ENCODE measurements at places on chromosomes 11 and 22.

GRCh38 chr11:34339149-34340064 is 18.4 kb downstream of the ABTB2 start:
- DNase-seq = no peak

DNA sequence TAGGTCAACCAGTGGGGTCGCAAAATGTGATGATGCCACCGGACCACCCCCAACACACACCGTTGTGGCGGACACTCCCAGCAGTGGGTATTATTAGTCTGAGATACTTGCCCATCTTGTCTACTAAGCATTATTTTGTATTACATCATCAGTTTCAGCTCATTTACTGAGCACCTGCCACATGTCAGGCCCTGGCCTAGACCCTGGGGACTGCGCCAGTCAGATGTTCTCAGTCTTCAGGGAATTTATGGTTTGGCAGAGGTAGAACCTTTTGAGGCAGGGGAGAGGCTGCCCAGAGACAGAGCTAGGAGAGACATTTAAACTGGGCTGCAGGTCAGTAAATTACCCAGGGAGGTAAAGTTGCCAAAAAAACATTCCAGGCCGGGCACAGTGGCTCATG is 43.1 kb upstream of the GCAT start:
- no peak for DNase-seq

- no peak for DNase-seq
Observed at GRCh38 chr11:96221244-96222070, 121.5 kb downstream of the MAML2 start.

DNA sequence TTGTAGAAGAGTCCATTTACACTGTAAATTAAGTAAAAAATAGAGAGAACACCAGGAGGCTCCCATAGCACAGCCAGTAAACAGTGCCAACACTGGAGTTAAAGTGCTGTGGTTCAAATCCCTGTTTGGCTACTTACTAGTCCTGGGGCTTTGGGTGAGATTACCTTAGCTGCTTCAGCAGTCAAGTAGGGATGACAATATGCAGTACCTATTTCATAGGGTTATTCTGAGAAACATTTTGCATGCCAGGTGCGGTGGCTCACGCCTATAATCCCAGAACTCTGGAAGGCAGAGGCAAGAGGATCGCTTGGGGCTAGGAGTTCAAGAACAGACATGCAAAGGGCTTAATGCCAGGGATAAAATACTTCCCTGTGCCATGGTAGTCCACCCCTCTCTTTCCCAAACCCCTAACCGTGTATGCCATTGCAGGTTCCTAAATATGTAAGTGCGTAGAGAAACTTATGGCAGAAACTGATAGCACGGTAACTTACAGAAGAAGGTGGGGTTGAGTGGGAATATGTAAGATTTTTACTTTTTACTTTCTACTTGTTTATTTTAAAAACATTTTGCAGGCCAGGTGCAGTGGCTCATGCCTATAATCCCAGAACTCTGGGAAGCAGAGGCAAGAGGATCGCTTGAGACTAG is 86.4 kb upstream of the PICALM start:
- DNase-seq = no peak

- DNase-seq = no peak
Observed at GRCh38 chr11:128201009-128201408, 386.3 kb downstream of the ETS1 start.

All from 8988T (cell line).